ENCODE measurements at places on chromosomes 6 and 20. TPM values are rescaled to one million over a fixed set of nuclear protein-coding genes. Genes with fewer than 3 reads are reported as not detected.

The MUCL3 gene
- total RNA-seq, result not detected

The SMPDL3A gene
- total RNA-seq, result 3.0 TPM

The LIN28B gene
- total RNA-seq, result 1.8 TPM

The GRM1 gene
- 0.07 TPM for total RNA-seq

The BPIFA1 gene
- not detected for total RNA-seq

The PPP1R14C gene
- total RNA-seq, result 0.78 TPM

The RAET1L gene
- total RNA-seq, result 0.47 TPM

The SOBP gene
- total RNA-seq, result 1.1 TPM

The MOG gene
- not detected for total RNA-seq

The SPATS1 gene
- not detected for total RNA-seq

The GHRH gene
- not detected for total RNA-seq

The SUMO4 gene
- not detected for total RNA-seq

The PSORS1C2 gene
- total RNA-seq, result not detected

The COX4I2 gene
- total RNA-seq, result not detected

The KHDC1L gene
- 0.51 TPM for total RNA-seq

The PI16 gene
- total RNA-seq, result not detected

The PGC gene
- not detected for total RNA-seq

The PGM3 gene
- 27.0 TPM for total RNA-seq

The PCSK2 gene
- total RNA-seq, result not detected

The C6orf118 gene
- 0.15 TPM for total RNA-seq

The LINC00237 gene
- not detected for total RNA-seq

The TLDC2 gene
- total RNA-seq, result not detected

The IFT52 gene
- total RNA-seq, result 25.4 TPM

The DEFB129 gene
- total RNA-seq, result not detected

The KCNQ5 gene
- total RNA-seq, result 1.7 TPM

The CRISP3 gene
- total RNA-seq, result not detected

The PRICKLE4 gene
- total RNA-seq, result 0.61 TPM

The TSBP1 gene
- total RNA-seq, result not detected

The RGL2 gene
- total RNA-seq, result 11.0 TPM

The ADGRF4 gene
- 8.7 TPM for total RNA-seq

The HLA-DMB gene
- 2.3 TPM for total RNA-seq

The LTB gene
- total RNA-seq, result 0.25 TPM

The SOX4 gene
- total RNA-seq, result 7.6 TPM

The CLVS2 gene
- total RNA-seq, result not detected

The SMLR1 gene
- not detected for total RNA-seq

The C6orf15 gene
- total RNA-seq, result not detected

The PHACTR2 gene
- total RNA-seq, result 4.8 TPM

The PRSS35 gene
- total RNA-seq, result 0.08 TPM

The DEFB124 gene
- total RNA-seq, result not detected

The ADGRB3 gene
- total RNA-seq, result not detected

All from A549 treated with RU486 at 1 μM for 4 hours (cell line).